ENCODE measurements at places on chromosomes 6 and 20.

DNA sequence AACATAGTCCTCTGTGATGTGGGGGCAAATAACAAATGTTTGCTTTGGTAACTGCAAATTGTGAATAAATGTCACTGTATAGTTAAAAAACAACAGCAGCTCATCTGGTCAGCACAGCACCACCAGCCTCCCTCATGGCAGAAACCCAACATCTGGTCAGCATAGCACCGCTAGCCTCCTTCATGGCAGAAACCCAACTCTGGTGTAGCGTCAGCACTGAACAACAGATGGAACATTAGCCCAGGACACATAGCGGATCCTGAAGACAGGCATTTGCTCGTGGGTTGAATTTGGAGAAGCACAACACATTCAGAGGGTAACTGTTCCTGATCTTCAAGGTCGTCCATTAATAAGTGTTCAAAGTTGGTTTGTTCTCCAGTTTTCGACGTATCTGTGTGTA is 265.9 kb downstream of the DLL1 start:
- DNase-seq = no peak

- peak; percentile 64 for DNase-seq
Observed at GRCh38 chr6:35185302-35185681, 28.5 kb upstream of the SCUBE3 start.

GRCh38 chr6:87742106-87742505 is 40.1 kb upstream of the AKIRIN2 start:
- DNase-seq = no peak

DNA sequence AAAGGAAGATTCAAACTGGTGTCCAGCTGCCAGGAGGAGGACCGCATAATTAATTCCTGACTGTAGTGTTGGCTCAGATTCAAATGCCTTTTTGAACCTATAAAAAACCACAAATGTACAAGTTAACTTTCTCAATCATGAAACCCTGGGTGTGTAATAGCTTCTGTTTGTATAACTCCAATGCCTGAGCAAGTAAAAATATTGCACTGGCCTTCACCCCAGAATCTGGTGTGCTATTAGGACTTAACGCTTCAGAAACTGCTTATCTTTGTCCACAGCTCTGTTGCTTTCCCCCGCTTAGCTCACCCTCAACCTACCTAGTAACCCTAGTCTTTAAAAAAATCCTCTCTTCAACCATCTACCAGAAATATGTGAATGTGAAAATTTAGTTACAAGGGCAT is 119.1 kb upstream of the MAP7 start:
- peak; percentile 22 for DNase-seq

- DNase-seq = peak; percentile 17
Observed at GRCh38 chr6:125658759-125659431, 90.5 kb upstream of the HEY2 start.

- no peak for DNase-seq
Observed at GRCh38 chr6:147769496-147770087, 261.1 kb downstream of the SAMD5 start.

DNA sequence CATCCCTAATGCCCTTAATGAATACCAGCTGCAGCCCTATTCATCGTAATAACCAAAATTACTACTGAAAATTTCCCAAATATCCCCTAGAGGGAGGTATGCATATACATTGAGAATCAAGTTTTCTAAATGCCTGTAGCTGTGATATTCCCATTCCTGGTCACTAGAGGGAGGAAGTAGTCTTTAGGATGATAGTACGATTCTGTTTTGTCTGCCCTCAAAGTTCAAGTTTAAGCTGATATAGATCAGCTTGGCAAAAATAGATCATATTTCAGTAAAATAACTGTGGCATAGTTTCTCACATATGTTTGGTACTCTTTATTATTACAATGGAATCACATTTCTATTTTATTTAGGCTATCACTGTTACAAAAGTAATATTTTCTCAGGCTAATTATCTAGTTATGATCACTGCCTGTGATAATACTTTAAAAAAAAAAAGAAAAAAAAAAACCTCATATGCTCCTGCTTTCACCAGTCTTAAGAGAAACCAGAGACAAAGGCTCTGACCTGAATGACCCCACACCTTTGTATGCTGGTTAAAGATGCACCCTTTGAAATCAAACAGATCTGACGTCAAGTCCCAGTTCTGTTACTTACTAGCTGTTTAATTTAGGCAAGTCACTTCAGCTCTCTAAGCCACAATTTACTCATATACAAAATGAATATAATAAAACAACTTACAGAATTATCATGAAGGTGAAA is 11.0 kb downstream of the TSPYL1 start:
- peak; percentile 42 for DNase-seq

GRCh38 chr20:48617481-48617880 is 210.3 kb downstream of the PREX1 start:
- DNase-seq = no peak

GRCh38 chr6:116468293-116468692 is 7.1 kb downstream of the CALHM6 start:
- DNase-seq = no peak

GRCh38 chr20:38224531-38224930 is 36.0 kb downstream of the KIAA1755 start:
- no peak for DNase-seq

DNA sequence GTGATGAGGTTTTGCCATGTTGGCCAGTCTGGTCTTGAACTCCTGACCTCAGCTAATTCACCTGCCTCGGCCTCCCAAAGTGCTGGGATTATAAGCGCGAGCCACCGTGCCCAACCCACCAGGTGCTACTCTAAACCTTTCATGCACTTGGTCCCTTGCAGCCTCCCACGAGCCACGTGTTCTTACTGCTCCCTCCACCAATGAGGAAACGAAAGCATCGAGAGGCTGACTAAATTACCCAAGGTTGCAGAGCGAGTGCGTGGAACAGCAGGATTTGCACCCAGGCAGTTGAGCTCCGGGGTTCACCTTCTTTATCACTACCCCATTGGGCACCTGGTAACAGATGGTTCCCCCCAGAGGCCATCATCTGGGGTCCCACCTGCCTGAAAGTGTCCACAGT is 208.3 kb downstream of the LY86 start:
- DNase-seq = no peak

DNA sequence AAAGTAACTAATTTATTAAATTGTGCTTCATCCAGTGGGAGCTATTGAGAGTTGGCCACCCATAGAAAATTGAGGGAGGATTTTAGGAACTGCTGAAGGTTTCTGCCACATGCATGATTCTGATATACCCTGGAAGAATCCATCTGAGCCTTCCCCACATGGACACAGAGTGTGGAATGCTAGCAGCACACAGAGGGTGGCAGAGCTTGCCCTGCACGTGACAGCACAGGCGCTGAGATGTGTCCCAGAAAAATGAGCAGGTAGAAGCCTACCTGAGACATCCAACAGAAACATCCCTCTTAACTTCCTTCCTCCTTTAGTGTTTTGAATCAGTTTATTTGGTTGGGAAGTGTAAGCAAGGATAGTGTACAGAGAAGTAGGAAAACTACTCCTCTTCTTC is 96.9 kb downstream of the MTHFD1L start:
- DNase-seq = no peak

GRCh38 chr20:1287787-1288569 is 21.9 kb downstream of the SNPH start:
- DNase-seq = no peak

DNA sequence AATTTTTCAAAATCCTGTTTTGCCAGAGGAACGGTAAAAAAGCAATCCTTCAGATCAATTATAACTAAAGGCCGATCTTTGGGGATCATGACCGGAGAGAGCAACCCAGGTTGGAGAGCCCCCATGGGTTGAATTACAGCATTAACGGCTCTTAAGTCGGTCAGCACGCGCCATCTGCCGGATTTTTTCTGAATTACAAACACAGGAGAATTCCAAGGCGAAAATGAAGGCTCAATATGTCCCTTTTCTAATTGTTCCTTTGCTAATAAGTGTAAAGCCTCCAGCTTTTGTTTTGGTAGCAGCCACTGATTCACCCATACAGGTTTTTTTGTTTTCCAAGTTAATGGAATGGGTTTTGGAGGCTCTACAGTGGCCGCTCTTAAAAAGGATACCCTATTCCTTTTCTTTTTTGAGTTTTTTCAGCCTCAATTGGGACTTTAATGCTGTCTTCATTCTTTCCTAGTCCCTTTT is 16.9 kb upstream of the PTCRA start:
- no peak for DNase-seq

DNA sequence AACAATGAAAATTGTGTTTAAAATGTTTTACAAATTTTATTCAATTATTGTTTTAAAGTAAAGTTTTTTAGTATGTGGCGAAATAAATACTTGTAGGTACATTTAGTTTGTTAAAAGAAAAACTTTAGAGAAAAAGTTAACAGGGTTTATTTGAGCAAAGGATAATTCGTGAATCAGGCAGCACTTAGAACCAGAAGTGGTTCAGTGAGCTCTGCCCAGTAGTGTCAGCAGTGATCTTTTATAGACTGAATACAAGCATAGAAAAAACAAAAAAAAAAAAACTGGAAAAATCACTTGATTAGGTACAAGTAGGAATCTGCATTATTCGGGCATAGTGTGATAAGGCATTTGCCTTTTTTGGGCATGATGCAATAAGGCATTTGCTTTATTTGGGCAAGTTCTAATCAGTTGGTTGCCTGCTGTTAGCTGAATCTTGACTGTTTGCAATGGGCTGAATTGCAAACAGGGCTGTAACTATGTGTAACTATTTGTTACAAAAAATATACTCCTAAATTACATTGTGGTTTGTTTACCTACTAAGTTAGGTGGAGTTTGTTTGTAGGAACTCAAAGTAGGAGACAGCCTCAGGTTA is 122.9 kb upstream of the MMS22L start:
- DNase-seq = no peak

- DNase-seq = no peak
Observed at GRCh38 chr20:50012282-50013263, 29.8 kb downstream of the SNAI1 start.

GRCh38 chr6:157974341-157974894 is 7.2 kb upstream of the SYNJ2 start:
- DNase-seq = peak; percentile 72

- no peak for DNase-seq
Observed at GRCh38 chr6:12200761-12201160, 89.4 kb upstream of the EDN1 start.

Measured in urothelium cell line (cell line).